Choroid plexus epithelial cell (primary cell): ENCODE measurements at places on chromosomes 13 and 19.

DNA sequence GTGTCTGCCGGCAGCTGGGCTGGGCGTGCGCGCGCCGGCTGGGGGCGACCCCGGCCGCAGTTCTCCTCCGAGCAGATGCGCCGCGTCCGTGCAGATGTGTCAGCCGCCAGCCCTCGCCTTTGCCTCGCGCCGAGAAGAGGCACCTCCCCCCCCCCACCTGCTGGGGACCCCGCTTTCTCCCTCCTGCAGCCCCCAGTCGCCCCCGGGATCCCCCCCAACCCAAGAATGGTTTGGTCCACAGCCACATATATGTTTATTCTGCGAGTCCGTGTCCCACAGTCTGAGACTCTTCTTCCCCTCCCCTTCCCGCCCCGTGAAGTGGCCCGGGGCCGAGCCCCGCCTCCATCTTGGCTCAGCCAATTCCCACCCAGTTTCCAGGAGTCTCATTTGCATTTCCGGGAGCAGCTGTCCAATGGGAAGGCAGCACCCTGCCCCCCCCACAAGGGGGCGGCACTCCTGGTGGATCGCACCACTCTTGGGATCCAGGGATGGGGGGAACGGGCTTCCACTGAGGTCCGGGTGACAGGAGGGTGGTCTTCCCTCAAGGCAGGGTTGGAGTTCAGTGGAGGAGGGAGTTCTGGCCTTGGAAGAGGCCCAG lies 8.6 kb downstream of the ISOC2 start:
- peak; percentile 90 for DNase-seq

DNA sequence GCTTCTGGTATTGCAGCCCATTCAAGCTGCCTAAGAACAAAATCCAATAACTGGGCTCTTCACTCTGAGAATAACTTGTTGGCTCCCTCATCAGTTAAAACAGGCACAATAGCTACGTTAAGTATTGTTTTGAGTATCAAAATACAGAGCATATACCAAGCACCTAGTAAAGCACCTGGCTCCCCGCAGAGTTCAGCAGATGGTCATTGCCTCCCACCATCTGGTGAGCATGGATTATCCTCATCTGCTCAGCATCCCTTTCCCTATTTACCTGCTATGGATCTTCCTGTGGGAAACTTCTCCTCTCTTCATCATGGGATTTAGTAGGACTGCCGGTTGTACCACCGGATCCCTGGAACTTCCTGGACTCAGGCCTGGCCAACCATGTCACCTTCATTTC lies 199.2 kb upstream of the MAB21L1 start:
- DNase-seq = no peak

- DNase-seq = peak; percentile 55
Measured at GRCh38 chr13:77860507-77860981, 58.1 kb downstream of the EDNRB start.

DNA sequence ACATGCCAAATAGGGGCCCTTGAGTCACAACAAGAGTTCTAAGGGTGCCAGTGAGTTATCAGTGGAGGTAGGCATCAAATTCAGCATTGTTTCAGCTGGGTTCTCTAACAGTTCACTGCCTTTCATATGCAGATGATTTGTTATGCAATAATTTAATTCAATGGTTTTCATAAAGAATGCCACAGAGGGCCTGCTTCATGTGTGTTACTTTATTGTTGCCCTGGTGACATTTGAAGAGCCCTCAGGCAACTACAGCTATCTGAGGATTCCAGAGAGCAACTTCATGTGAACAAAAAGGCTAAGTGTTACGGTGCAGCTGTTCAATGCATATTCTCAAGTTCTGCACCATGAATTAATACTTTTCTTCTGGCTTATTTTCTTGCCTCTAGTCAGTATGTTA lies 43.1 kb upstream of the STARD13 start:
- no peak for DNase-seq
